ENCODE measurements at places on chromosomes 12 and 14.

DNA sequence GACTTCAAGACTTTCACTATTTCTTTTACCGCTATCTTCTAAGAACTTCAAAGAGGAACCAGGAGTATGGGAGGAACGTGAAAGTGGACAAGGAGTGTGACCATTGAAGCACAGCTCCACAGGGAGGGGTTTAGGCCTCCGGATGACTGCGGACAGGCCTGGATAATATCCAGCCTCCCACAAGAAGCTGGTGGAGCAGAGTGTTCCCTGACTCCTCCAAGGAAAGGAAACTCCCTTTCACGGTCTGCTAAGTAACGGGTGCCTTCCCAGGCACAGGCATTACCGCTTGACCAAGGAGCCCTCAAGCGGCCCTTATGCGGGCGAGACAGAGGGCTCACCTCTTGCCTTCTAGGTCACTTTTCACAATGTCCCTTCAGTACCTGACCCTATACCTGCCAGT is 267.0 kb downstream of the RPL10L start:
- DNase-seq = no peak

DNA sequence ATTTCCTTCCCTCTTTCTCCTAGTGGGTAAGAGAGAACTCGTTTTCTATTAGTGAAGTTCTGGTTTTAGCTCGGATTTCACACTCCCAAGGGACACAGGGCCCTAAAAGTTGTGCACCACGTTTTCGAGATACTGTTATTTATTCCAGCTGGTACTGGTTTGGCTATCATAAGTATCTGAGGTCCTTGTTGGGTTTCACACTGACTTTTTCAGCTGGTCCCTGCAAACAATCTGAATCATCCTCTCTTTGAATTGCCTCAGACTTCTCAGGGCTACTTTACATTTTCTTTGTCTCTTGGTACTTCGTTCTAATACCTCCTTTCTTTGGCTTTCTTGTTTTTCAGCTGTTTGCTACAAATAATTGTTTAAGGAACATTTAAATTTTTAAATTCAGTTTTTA is 75.7 kb downstream of the SCN8A start:
- DNase-seq = no peak

- DNase-seq = no peak
Measured at GRCh38 chr12:40238266-40238902, 13.6 kb downstream of the LRRK2 start.

DNA sequence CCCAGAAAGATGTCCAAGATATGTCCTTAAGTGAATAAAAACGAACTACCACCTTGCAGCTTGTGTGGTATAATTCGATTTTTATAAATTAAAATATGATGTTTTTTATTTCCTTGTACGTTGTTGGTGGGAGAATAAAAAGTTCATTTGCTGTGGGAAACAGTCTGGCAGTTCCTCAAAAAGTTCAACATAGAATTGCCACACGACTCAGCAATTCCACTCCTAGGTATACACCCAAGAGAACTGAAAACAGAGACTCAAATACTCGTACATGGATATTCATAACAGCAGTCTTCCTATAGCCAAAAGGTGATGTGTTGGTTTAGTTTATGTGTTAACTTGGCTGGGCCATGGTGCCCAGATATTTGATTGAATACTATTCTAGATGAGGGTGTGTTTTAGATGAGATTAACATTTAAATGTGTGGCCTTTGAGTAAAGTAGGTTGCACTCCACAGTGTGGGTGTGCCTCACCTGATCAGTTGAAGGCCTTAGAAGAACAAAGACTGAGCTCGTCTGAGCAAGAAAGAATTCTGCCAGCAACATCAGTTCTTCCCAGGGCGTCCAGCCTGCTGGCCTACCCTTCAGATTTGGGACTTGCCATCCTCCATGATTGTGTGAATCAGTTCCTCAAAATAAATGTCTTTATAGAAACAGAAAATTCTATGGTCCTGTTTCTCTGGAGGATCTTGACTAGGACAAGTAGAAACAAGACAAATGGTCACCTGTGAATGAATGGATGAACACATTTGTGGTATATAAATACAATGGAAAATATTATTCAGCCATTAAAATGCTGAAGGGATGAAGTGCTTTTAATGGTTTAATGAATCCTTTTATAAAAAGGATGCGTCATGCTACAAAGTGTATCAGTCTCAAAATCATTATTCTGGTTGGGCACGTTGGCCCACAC is 5.1 kb upstream of the DENR start:
- no peak for DNase-seq

DNA sequence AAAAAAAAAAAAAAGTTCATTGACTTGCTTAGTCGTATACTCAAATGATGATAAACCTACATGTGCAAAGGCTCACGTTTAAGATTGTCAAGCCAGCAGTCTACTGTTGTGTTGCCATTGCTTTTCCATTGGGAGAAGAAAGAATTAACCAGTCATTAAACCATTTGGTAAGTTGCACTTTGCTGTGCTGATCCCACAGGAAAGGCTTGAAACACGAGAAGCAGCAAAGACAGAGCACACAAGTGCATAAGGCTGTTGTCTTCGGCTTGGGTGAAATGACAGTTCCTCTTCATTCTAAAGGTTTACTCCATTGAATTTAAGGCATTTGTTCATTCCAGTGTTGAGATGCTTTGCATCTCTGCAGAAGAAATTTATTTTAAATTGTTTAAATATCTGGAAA is 50.1 kb downstream of the ZC3H14 start:
- peak; percentile 7 for DNase-seq

- DNase-seq = no peak
Measured at GRCh38 chr14:48140804-48141203, 465.4 kb upstream of the MDGA2 start.

DNA sequence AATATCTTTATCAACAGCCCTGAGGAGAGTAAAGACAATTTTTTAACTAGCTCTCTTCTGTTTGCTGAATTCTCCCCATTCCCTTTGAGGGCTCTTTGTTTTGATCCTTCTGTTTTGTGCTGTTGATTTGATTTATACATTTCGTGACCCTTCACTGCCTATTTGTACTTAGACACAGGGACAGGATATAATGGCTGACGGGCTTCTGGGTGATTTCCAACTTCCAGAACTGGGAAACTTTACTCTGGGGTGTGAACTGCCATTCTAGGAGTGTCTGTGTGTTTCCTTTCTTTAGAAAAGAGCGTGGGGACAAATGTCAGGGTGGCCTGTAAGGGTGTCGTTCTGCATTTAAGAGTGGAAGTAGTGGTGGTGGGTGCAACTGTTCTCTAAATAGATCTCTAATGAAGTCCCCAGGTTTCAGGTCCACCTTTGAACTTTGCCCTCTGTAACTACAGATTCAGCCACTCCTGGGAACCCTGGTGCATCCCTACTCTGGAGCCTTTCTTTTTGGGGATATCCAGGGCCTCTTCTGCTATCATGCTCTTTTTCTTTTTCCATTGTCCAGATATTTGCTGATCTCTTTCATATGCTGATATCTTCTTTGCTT is 22.3 kb upstream of the SSPN start:
- no peak for DNase-seq

DNA sequence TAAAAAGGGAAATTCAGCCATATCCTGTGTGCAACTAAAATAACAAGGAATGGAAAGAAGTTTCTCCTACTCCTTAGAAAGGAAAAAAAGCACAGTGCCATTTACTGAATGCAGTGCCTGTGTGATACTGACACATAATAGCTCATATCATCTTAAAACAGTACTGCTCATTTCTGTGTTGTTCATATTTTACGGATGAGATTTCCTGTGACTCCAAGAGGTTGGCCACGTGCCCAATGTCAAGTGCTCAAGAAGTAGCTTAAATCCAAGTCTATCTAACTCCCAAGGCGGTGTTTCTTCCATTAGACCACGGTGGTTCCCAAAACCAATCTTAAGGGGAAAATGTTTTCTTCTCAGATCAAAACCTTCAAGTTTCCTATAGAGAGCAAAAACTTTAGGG is 20.0 kb downstream of the MAP3K9 start:
- DNase-seq = no peak

DNA sequence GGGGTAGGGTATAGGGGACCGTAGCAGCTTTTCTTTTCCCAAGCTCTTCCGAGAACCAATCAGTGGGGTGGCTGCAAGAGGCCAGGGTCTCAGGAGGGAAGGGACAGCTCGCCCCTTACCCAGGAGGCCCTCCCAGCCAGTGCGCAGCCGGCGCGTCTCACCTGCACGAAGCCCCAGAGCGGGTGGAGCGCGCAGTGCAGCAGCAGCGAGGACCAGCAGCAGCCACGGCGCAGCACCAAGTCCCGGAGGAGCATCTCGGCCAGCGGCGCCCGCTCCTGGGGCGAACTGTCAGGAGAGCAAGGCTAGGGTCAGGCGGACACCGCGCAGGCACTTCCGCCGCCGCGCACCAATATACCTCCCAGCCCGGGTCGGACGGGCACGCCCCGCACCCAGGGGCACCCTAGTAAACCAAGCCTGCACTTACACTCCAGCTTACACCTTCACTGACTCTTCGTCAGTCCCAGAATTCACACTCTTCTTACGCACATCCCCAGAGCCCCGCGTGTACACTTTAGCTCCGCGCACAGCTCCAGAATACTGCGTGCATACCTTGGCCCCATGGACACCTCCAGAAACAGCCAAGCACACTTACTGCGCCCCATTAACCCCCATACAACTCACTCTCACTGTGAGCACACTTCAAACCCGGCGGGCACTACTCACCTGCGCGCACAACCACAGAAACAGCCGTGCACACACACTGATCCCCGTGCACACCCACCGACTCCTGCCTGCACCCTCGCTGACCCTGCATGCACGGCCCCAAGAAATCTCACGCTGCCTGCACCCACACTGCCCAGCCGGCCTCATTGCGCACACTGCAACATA is 606 bp downstream of the PRIMA1 start:
- no peak for DNase-seq

DNA sequence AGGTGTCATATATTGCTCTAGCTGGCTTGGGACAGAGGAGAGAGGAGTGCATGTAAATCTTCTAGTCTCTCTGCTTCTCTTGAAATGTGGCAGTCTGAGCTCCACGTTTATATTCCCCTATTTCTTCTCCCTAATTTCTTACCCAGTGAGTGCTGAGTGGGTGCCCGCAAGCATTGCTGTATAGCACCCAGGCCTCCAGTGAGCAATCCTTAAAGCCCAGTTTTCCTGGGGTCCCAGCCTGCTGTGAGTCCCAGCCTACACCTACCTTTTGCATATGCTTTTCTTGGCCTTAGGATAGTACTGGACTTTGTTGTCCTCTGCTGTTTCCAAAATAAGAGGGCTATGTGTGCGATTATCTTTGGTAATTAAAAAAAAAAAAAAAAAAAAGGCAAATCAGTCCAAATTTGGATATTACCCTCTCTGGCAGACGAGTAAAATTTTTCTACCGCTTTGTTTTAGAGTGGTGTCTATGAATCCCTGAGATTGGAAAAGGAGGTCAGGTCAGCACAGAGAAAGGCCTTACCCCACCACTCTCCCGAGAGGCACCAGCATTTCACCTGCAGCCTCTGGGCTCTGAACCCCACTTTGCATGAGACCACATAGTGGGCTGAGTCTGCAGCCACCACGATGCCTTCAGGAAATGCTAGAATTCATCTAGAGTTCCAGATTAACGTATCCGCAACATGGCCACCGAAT is 1.1 kb downstream of the MGST1 start:
- DNase-seq = no peak

DNA sequence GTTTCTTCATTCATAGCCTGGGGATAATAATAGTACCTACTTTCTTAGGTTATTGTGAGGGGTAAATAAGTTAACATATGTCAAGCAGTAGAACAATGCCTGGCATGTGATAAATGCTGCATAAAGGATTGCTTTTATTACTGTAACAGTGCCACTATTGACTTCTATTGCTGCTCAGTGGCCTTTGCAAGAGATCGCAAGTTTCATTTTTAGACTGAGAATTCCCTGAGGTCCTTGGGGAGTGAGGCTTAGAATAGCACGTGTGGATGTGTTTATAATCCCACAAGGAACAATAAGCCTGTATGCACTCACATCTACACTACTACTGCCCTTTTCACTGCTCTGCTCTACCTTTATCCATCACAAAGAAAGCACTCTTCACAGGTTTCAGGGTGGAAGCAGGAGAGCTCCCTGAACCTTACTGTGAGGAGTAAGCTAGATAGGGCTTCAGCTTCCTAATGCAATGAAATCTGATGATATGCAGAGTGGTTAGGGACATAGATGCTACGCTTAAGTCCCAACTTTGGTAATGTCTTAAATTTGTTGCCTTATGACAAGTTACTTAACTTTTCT is 302.6 kb downstream of the SNAPC1 start:
- DNase-seq = no peak

DNA sequence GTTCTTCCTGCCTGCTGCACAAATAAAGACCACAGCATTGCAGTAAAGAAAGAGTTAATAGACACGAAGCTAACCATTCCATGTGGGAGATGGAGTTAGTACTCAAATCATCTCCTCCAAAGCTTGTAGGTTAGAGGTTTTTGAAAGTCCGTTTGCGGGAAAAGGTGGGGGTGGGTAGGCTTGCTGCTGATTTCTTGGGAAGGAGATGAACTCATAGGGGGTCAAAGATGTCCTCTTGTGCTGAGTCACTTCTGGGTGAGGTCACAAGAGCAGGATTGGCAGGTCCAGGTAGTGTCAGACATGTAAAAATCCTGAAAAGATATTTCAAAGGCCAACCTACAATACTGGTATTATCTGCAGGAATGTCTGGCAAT is 66.4 kb downstream of the PTHLH start:
- no peak for DNase-seq

DNA sequence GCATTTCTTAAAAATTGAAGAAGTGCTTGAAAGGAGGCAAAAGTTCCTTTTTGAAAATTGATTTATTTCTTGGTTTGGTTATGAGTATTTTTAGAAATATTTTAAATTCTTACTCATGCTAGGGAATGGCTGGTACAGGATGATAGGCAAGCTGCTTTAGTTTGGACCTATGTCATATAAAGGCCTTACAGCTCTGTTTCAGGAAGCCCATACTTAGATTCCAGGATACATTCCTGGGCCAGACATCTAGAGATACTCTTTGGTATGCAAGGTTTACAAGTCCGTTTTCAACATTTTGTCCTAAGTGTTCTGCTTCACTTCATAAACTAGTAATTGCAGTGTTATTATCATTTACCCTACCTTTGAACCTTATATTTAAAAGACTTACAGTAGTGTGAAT is 186.8 kb downstream of the FUT8 start:
- DNase-seq = no peak

Measured in Kasumi-1 (cell line).